ENCODE measurements at places on chromosomes 3 and 15.

DNA sequence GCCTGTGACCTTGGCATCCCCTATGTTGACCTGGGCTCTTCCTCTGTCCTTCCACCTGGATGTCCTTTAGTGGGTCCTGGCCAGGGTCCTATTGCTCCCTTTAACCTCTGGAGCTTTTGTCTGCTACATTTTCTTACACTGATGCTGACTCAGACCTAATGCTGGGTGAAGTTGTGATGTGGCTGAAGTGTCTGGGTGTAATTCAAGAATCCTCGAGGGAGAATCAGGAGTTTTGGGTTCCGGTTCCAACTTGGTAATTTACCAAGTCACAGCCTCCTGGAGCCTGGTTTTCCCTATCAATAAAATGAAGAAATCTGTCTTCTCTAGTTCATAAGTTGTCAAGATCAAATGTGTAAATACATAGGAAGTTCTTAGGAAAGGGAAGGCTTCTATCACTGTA, 25.6 kb downstream of the CEP19 start:
- DNase-seq = no peak

DNA sequence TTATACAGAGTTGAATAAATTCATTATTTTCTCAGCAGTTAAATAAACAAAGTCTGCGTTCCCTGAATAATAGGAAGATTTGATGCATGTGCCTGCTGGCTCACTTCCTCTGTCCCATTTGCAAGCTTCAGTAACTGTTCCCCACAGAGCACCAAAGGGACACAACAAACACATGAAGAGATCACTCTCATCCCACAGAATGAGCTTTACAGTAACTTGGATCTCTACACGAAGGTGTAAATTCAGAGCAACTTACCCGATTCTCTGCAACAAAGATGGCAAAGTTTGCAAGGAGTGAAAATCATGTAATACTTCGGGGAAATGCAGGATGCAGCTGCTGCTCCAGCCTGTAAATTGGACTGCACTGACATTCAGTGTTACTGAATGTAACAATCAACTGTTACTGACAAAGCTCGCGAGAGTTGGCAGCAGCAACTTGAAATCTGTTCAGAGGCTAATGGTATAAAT, at the start of gene BCHE:
TSS of gene BCHE (minus strand) at position 366 of the 468 bp plus-strand sequence. CDS start 6,390 bp downstream, outside the sequence.
- DNase-seq = no peak

GRCh38 chr3:9786825-9787669, 5.2 kb downstream of the TADA3 start:
- DNase-seq = no peak

DNA sequence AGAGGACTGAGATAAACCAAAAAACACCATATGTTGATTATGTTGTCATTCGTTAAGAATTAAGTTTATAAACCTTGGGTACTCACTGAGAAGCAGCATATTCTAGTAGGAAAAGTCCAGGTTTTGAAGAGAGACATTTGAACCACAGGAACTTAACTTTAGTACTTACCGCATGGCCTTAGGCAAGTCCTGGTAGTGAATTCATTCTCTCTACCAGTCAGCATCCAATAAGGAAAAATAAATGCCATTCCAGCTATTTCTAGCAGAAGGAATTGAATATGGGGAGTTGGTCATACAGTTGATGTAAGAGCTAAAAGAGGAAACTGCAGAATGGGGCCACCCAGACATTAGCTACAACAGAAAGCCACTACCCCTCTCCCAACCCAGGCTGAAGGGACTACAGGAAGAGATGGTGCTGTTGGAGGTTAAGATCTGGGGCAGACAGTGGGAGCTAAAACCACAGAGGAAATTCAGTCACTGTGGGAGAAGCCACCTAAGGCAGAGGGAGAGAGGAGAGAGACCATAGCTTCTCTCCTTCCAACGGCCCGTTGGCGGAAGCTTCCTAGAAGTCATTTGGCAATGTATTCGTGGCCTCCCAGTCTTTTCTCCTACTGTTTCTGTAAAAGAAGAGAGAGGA, 133.8 kb upstream of the RARB start:
- DNase-seq = no peak

GRCh38 chr15:76449455-76449854, 112.9 kb downstream of the ISL2 start:
- DNase-seq = no peak

- DNase-seq = no peak
Measured at GRCh38 chr3:23831517-23832394, 26.0 kb downstream of the UBE2E1 start.

- DNase-seq = no peak
Measured at GRCh38 chr3:48013288-48013980, 2.8 kb downstream of the MAP4 start.

DNA sequence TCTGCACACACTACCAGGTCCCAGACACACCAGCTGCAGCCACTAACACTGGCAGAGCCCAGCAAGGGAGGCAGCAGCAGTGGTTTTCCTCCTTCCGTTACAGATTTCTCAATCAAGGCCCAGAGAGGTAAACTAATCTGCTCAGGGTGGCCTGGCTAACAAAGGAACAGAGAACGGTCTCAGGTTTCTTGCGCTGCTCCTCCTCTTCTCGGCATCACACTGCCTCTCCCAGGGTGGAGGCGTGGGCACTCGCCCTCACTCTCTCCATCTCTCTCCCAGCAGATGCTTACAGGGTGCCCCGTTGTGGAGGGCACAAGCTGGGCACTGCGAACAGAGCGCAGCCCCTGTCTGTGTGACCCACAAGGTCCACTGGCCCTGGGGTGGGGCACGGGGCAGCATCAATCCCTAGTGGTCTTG, 228.7 kb downstream of the VPS13C start:
- no peak for DNase-seq

DNA sequence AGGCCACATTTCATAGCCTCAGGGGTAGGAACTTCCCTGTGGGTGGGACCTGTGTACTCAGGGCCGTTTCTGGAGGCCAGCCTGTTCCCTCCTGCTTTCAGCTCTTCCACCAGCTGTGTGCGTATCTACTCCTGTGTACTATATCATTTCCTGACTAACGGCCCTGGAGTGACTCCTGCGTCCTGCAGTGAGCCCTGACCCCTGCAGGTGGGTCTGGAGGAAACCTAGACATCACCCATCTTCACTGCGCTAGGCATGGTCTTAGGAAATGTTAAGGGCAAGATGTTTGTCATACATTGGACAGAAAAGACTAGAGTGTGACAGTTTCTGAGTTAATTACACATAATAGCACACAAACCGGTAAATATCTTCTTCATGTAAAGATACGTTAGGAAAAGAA, 297.3 kb downstream of the GABRB3 start:
- DNase-seq = no peak

- DNase-seq = no peak
Measured at GRCh38 chr15:63060699-63061098, 18.2 kb downstream of the TPM1 start.

DNA sequence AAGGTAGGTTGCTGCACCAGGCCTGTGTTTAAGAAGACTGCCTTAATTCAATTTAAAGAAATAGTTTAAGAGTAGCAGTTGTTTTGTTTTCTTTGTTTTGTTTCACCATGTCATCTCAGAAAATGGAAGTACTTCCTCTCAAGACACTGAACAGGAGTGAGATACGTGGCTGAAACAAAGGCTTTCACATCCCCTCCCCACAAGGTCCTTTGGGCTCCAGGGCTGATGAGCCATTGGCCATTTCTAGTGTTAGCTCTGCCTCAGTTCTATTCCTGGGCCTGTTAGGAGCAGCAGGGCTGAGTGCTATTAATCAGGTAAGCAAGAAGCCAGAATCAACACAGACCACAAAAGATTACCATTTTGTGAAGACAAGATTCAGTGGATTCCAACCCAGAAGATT, 132.8 kb downstream of the KCNAB1 start:
- no peak for DNase-seq

- no peak for DNase-seq
Measured at GRCh38 chr15:39820050-39820602, 37.5 kb upstream of the FSIP1 start.

DNA sequence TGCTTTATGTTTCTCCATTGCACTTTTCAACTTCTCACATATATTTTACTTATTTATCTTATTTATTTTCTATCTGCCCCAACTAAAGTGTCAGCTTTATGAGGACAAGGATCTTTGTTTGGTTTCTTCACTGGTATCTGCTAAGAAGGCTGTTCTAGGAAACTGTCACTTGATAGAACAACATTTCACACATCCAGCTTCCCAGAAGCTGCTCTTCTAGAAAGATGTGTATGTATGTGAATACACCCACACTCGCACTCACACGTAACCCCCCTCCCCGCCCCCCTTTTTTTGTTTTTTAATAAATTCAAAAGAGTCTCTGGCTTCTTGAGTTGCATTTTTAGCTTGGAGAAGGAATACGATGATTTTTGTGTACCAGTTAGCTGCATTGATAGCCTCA, 143.1 kb downstream of the AKAP13 start:
- DNase-seq = no peak

DNA sequence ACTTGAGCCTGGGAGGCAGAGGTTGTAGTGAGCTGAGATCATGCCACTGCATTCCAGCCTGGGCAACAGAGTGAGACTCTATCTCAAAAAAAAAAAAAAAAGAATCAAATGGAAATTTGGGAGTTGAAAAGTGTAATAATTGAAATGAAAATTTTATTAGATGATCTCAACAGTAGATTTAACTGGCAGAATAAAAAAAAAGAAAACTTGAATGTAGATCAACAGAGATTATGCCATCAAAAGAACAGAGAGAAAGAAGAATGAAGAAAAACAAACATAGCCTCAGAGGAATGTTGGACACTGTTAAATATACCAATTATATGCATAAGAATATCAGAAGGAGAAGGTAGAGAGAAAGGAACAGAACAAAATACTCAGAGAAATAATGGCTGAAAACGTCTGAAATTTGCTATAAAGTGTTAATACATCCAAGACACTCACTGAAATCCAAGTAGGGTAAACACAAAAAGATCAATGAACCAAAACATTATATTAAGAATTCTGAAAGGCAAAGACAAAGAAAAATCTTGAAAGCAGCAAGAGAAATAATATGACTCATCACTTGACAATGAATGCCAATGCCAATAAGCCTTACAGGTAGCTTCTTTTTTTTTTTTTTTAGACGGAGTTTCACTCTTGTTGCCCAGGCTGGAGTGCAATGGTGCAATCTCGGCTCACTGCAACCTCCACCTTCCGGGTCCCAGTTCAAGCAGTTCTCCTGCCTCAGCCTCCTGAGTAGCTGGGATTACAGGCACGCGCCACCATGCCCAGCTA, 14.6 kb upstream of the ELP6 start:
- DNase-seq = no peak

- DNase-seq = no peak
Measured at GRCh38 chr15:73056460-73056859, 4.2 kb downstream of the NEO1 start.
